COLO829 (cell line): ENCODE measurements at places on chromosomes 2 and 18.

DNA sequence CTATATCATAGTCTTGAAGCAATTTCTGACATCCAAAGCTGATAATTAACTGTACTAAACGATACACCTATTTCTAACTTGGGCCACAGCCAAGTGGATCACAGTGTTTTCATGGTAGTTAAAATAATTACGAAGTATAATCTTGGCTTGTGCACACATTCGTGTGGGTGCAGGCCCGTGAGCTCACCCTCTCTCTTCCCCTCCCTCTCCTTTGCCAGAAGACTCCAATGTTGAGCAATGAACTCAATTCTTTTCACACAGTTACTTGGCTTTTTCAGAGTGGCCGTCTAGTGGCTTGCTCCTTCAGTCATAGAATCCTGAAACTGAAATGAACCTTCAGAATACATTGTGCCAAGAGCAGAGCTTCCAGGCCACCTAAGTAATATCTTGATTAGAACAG, 178.7 kb downstream of the NCKAP5 start:
- DNase-seq: no peak

DNA sequence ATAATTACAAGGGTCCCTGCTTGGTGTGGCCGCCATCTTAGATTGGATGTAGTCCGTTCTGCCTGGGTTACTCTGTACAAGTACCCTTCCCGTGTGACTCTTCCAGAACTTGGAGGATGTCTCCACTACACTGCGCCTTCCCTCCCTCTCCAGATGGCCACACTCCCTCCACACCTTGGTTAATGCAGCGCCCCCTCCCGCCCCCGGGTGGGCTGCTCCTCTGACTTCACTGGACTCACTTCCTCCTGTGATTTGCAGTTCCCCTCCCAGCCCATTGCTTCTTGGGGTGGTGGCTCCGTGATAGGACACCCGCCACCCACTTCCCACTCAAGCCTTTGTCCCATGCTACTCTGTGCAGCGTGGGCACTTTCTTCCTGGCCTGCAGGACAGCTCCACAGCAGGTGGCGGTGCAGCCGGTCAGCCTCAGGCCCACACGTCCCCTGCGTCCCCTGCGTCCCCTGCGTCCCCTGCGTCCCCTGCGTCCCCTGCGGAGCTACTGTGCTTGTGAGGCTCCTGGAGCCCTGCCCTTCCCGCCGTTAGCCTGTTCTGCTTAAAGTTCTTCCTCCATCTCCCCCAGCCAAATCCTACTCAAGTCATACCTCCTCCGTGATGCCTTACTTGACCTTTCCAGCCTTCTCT, 130.5 kb upstream of the SIX3 start:
- no peak for DNase-seq

DNA sequence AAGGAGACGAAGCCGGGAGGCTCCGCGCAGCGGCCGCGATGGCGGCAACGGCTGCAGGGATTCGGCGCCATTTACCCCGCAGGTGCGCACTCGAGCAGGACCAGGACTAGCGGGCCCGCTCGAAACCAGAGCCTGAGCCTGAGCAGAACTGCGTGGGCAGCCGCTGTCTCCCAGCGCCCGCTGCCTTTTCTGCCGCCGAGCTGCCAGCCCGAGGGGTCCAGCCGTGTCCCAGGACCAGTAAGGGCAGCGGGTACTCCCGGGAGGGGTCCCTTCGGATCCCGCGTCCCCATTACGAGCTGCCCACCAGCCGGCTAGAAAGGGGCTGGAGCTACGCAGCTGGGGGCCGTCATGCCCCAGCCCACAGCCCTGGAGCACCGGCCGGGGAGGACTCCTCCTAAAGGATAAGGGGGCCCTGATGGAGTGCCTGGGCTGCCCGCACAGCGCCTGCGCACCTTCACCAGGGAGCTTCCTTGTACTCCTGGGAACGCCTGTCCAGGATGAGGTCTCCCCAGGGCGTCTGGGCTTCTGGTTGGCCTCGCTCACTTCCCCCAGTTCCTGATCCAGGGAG, 9.9 kb downstream of the ALPP start:
- DNase-seq: no peak

DNA sequence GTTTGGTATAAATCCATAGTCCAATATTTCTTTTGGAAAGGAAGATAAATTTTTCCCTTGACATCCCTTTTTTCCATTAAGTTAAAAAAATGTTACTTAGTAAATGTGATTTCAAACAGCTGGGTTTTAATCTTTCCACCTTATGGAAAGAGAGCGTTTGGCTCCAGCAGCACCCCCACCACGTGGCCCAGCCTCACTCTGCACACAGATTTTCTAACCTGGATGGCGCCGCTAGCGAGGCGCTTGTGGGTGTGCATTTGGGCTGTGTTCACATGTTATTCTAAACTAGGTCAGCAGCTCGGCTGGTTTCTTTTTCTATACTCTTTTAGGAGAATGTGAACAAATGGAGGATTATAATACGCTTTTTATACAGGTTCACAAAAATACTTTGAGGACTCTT, 218.0 kb downstream of the LDLRAD4 start:
- no peak for DNase-seq

GRCh38 chr2:37776487-37776886, 105.0 kb upstream of the CDC42EP3 start:
- peak; percentile 34 for DNase-seq

DNA sequence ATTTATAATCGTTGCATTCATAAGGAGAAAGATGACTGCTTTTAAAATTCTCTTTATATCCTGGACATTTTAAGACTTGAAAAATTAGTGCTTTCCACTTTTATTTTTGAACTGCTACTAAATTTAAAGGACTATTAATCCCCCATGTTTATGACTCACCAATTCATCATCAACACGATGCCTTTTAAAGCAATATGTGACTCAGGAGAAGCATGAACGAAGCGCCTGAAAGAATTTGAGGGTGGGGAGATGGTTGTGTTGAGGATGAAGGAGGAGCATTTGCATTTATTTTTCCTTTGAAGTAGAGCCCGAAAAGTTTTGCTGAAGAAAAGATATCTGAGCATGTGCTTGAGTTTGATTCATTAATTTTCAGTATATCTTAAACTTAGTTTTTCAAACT, 192.2 kb upstream of the LRRTM1 start:
- DNase-seq: peak; percentile 11

- no peak for DNase-seq
Observed at GRCh38 chr2:45441571-45441970, 169.5 kb downstream of the SRBD1 start.

- no peak for DNase-seq
Observed at GRCh38 chr2:239337122-239337876, 63.5 kb downstream of the HDAC4 start.

- DNase-seq: no peak
Observed at GRCh38 chr18:35479911-35480586, 17.7 kb downstream of the INO80C start.

GRCh38 chr18:68176901-68177300, 538.0 kb downstream of the TMX3 start:
- no peak for DNase-seq

DNA sequence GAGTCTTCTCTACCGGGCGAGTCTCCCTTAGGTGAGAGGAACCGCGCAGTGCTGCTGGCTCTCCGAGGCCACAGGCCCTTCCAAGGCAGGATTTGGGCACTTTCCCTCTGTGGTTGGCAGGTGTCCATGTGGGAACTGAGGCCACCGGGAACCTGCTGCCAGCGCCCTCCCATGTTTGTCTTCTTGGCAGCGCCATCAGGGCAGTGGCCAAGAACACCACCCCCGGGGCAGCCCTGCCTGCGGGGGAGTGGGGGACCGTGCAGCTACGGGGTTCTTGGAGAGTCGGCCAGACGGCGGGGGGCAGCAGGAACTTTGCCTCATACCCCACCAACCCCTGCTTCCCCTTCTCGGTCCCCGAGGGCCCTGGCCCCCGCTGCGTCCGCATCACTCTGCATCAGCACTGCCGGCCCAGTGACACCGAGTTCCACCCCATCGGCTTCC, 10.0 kb downstream of the CAPN10 start:
- DNase-seq: no peak

- peak; percentile 89 for DNase-seq
Observed at GRCh38 chr2:209872675-209873074, 101.0 kb downstream of the UNC80 start.

GRCh38 chr2:75986617-75987016, 275.9 kb upstream of the GCFC2 start:
- peak; percentile 35 for DNase-seq

DNA sequence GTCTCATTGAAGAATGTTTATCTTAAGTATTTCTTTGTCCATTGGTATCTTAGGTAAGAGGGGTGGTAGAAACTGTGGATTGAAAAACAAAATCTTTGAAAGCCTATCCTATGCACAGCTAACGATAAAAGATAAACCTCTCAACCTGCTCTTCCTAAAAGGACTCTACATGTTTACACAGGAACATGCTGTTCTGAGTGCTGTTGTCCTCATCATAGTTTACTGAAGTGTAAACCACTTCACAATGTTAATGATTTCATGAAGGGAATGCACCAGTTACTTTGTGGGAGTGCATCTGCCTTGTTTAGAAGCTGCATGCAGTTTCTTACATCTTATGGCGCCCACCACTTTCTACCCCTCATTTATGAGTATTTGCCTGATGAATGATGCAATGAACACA, 1.2 kb downstream of the ACMSD start:
- no peak for DNase-seq

GRCh38 chr18:58638441-58638840, 9.6 kb upstream of the ALPK2 start:
- no peak for DNase-seq

DNA sequence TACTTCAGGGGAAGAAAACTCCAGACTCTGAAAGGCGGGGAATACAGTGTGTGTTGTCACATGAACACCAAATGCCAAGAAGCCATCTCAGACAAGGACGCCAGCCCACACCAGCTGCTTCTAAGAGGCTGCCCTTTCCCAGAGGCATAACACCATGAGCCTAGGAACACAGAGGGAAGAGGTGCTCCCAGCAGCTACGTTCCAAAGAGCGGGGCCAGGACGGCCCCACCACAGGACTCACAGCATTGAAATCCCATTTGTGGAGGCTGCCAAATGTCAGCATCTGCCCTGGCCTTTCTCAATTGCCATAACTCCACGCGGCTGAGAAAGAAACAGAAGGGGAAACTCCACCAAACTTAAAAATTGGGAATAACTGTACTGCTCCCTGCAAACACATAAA, 20.1 kb upstream of the ID2 start:
- no peak for DNase-seq

- no peak for DNase-seq
Observed at GRCh38 chr2:235219048-235219447, 267.2 kb downstream of the SH3BP4 start.

- no peak for DNase-seq
Observed at GRCh38 chr2:224875841-224876240, 159.7 kb upstream of the CCDC195 start.

GRCh38 chr2:12479065-12479601, 237.6 kb upstream of the TRIB2 start:
- no peak for DNase-seq

DNA sequence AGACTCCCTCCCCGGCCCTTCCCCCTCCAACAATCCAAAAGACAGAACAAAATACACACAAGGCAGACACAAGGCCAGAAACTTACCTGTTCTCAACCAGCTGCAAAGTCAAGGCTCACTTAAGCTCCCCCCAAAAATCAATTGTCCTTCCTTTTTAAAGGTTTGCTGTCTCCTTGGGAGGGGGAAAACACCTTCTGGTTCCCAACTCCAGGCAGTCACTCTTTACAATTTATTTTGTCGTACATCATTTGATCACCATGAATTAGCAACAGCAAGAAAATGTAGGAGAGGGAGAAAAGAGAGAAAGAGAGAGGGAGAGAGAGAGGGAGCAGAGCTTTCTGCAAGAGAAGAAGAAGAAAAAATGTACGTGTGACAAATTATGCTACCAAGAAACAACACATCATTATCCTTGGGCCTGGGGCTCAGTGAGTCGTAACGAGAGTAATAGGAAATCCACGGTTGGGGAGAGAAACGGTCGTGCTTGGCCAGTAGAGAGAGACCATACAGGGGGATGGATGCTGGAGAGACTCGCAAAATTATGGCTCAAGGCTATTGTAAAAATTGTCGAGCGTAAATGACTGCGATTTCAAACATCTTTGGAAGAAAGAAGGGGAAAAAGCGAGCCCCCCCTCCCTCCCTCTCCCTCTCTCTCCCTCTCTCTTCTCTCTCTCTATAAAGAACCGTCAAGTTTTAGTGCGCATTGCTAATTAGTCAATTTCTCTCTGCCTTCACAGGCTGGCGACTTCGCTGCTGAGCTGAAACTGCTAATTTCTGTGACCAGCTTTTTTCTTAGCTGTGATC, at the start of gene KLHL14:
TSS of gene KLHL14 (minus strand) at position 443 of the 801 bp plus-strand sequence. CDS start 2,432 bp downstream, outside the sequence.
- DNase-seq: no peak

DNA sequence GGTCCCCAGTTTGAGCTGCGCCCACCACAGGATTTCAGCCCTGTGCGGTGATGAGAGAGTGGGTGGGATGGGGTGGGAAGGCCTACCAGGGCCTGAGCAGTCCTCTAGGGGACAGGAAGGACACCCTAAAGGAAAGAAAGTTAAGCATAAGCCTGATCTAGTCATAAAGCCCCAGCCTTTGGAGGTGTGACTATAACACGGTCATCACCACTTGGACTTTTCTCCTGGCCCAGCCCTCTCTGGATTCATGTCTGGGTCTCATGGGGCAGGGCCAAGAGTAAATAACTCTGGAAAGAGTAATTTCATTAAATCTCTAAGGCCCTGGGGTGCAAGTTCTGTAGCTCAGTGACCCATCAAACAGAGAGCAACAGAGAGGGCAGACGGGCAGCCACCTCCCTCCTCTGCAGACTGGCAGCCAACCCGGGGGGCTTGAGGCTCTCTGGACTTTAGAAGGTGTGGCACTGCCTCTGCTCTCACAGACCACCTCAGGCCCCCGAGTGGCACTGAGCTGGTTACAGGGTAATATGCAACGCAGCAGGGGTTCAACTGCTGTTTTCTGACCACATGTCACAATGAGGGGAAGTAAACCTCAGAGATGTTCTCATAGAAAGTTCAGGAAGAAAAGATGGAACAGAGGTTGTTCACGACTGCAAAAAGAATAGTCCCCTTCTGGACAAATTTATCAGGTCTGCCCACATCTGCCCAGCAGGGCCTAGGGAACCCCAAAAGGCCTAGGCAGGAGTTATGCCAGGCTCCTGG, 41.5 kb downstream of the TGFA start:
- DNase-seq: no peak

- DNase-seq: no peak
Observed at GRCh38 chr2:163135256-163135655, 296.7 kb upstream of the KCNH7 start.

DNA sequence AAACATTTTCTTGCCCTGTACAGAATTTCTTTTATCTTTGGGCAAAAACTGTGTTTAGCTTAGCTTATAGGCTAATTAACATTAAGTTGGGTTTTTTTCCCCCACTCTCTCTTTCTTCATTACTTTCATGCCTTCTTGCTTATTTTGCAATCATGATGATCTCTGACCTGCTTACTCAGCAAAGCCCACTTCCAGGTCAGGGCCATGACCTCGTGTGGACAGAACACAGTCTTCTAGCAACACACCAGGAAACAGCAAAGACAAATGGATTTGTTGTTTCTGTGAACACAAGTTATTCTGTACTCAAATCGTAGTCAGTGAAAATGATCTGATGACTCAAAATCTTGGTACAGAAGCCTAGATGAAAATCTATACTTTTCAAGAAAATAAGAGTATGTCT, 60.7 kb downstream of the SPATS2L start:
- DNase-seq: peak; percentile 69

DNA sequence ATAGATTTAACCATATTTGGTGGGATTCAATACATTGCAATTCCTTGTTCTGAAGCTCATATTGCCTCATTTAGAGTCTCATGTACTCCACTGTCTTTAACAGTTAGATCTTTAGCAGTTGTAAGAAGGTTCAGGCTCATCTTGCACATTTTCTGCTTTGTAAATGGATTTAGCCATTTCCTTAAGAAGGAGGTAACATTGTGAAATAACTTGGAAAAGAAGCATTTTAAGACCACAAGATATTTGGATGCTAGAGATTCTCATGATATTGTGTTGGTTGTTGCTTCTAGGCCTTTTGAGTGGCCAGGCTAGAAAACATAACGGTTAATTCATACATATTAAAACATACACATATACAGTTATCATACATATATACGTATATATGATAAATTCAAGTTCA, 445.8 kb upstream of the NXPH2 start:
- no peak for DNase-seq
